ENCODE measurements at places on chromosomes 11 and 22. TPM values are rescaled to one million over a fixed set of nuclear protein-coding genes. Genes with fewer than 3 reads are reported as not detected.

GRCh38 chr22:22884010-22884887, 3.4 kb upstream of the IGLL5 start:
- DNase-seq, result peak; percentile 55

GPHA2 gene
- not detected for total RNA-seq

DNA sequence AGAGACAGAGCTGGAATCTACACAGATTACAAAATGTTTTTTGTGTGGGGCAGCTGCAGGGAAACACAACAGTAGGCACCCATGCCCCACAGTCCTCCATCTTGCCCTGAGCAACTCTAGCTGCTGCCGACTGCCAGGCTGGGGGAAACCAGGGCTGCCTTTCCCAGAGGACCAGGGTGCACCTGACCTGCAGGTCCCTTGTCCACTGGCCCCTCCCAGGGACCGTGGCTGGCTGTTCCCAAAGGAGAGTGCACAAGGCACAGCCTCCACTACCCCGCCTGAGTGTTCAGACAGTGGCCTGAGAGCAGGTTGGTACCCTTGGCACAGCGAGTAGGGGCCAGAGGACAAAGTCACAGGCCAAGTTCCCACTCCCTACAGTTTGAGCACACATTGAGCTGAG, 181.8 kb downstream of the BARX2 start:
- no peak for DNase-seq

CYP2D6 gene
- 1.2 TPM for total RNA-seq

C11orf16 gene
- 1.9 TPM for total RNA-seq

GRCh38 chr11:101254037-101254436, 124.4 kb upstream of the PGR start:
- no peak for DNase-seq

DNA sequence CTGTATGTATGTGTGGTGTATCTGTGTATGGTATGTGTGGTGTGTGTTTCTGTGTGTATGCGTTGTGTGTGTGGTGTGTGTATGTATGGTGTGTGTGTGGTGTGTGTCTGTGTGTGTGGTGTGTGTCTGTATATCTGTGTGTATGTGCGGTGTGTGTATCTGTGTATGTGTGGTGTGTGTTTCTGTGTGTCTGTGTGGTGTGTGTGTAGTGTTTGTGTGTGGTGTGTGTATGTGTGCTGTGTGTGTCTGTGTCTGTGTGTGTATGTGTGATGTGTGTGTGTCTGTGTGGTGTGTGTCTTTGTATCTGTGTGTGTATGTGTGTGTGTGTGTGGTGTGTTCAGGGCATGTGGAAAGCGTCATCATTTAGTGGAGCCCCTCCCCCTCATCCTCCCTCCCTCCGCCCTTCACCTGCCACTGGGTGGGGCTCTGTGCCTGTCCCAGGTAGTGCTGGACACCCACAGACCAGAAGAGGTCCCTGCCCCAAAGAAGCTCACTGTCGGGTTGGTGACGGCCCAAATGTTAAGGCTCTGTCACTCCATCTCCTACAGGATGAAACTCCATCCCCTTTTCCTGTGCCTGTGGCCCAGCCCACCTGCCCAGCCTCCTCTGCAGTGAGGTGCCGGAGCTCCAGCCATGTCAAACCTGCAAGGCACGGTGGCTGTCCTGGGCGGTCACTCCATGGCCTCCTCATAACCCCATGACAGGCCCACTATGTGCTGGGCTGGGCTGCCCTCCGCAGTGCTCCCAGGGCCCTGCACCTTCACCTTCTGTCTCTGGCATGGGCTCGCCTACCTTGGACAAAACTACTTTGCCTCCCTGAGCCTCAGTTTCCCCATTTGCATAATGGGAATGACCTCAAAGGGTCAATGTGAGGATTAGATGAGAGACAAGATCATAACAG, 23.4 kb upstream of the SHISAL1 start:
- DNase-seq, result no peak

SCN3B gene
- total RNA-seq, result 5.3 TPM

DNA sequence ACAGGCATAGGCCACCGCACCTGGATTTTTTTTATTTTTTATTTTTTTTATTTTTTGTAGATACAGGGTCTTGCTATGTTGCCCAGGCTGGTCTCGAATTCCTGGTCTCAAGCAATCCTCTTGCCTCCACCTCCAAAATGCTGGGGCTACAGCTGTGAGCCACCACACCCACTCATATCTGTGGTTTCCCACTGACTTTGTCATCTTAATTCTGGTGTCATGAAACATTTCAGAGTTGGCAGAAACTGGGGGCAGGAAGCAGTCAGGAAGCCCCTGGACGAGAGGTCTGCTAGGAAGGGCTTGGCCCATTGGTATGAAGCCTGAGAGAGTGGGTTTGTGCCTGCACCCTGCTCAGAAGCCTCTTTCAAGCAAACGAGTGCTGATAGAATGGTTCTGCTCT, 49.1 kb downstream of the COMMD9 start:
- DNase-seq, result no peak

SPDYC gene
- total RNA-seq, result not detected

GRCh38 chr22:24951942-24952836, at the start of gene KIAA1671:
TSS of gene KIAA1671 (plus strand) at chr22:24952716. CDS start at chr22:25028000, 75,284 bp downstream.
- DNase-seq, result peak; percentile 89

DNA sequence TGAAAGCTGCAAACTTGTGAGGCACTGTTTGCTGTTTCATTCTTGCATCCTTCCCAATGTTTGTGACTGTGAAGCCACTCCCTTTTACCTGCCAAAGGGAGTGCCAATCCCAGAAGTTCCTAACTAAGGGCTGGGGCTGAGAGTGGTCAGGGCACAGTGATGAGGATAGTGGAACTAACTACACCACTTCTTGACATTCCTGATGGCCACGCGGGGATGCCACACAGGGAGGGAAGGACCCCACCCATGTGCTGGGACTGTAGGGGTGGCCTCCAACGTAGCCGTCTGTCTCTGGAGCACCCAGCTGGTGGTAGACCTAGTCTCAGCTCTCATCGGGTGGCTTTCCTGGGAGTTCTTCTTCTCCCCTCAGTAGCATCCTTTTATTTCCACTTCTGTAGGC, 335.5 kb downstream of the CADM1 start:
- no peak for DNase-seq

DNA sequence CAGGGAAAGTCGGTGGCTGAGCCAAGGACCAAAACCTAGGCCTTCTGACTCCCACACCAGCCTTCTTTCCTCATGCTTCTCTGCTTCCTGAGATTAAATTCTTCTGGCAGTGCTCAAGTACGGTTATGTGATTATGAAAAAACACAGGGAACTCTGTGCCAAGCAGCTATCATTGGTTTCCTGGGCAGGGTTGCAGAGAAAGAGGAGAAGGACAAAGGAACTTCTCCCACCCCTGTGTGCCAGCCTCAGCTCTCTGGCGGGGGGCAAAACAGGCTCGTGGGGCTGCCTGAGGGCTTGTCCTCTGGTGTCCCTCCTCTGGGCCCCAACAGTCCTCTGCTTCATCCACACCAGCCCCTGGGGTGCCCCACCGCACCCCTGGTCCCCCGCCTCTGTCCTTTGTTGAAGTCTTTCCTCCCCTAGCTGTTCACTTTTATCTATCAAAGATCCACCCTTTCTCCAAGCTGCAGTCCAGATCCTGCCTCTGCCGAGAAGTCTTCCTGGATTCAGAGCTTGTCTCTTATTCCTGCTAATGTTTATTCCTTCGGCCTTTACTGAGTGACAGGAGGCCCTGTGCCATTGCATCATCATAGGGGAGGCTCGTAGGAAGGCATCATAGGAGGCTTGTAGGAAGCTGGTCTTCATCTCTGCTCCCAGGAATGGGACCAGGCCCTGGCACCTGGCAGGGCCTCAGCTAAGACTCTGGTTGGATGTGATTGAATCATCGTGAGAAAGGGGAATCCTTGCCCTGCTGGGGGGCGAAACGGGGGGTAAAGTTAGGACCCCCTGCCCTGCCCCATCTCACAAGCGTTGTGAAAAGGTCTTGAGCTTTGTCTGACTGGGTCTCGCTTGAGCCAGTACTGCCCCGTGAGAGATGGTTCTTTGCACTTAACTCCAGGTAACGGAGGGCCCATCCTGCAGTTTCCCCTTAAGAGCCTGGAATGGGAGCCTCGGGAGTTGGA, 11.5 kb upstream of the FTH1 start:
- peak; percentile 72 for DNase-seq

NAALADL1 gene
- 4.1 TPM for total RNA-seq

DNA sequence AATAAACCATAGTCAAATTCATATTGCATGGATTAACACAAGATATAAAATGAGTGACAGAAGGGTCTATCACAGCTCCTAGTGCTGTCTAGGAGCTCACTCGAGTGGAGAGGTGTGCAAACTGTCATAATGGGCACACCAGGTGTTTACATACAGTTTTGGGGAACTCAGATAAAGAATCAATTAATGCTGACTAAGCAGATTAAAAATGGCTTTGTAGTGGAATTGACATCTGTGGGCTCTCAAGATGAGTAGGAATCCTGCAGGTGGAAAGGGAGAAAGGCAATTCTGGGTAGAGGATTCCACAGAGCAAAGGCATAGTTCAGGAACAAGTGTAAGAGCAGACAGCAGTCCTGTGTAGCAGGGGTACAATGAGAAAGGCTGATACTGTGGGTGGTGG, 496.2 kb upstream of the CCDC90B start:
- no peak for DNase-seq

DNA sequence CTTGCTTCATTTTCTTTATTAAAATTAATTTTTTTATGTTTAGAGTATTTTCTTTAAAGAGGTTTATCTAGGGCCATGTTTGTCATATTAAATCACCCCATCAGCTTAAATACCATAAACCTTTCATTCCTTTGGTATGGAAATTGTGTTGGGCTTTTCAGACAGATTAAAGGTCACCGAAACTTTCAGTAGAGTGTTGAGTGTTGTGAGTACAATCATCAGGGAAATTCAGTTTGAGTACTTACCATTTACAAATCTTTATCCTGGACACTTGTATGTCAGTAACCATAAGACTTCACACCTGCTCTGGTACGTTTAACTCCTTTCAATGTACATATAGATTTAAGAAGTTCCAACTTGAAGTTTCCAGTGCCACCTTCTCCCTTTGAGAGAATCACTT, 12.0 kb downstream of the PRMT3 start:
- DNase-seq, result no peak

EEF1G gene
- 944 TPM for total RNA-seq

DNA sequence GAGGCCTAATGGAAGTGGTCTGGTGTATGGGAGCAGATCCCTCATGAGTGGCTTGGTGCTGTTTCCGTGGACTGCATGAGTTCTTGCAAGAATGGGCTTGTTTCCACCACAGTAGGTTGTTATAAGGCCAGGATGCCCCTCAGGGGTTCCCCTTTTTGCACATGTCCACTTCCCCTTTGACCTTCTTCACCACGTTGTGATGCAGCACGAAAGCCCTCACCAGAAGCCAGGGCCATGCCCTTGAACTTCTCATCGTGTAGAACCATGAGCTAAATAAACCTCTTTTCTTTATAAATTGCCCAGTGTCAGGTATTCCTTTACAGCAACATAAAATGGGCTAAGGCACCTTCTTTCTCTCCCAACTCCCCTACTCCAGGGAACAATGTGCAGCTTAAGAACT, 2.8 kb upstream of the NARS2 start:
- DNase-seq, result no peak

All from umbilical cord (tissue), 2 donors.